ENCODE measurements at places on chromosomes 1 and 21. TPM values are rescaled to one million over a fixed set of nuclear protein-coding genes. Genes with fewer than 3 reads are reported as not detected.

The ADGRL2 gene
- 85.4 TPM for total RNA-seq

The CD34 gene
- total RNA-seq: 277 TPM

The KMO gene
- not detected for total RNA-seq

The NUF2 gene
- 6.0 TPM for total RNA-seq

The GPA33 gene
- total RNA-seq: 0.10 TPM

The RCAN1 gene
- 9.1 TPM for total RNA-seq

The S100A7A gene
- not detected for total RNA-seq

The MANEAL gene
- 0.36 TPM for total RNA-seq

The BACE2 gene
- total RNA-seq: 151 TPM

The RAD54L gene
- total RNA-seq: 9.3 TPM

The BCAN gene
- 0.46 TPM for total RNA-seq

- no peak for DNase-seq
Observed at GRCh38 chr1:203185061-203185461, 1.4 kb downstream of the CHI3L1 start.

GRCh38 chr1:119409731-119410130 is 5.2 kb upstream of the HSD3B2 start:
- DNase-seq: no peak

DNA sequence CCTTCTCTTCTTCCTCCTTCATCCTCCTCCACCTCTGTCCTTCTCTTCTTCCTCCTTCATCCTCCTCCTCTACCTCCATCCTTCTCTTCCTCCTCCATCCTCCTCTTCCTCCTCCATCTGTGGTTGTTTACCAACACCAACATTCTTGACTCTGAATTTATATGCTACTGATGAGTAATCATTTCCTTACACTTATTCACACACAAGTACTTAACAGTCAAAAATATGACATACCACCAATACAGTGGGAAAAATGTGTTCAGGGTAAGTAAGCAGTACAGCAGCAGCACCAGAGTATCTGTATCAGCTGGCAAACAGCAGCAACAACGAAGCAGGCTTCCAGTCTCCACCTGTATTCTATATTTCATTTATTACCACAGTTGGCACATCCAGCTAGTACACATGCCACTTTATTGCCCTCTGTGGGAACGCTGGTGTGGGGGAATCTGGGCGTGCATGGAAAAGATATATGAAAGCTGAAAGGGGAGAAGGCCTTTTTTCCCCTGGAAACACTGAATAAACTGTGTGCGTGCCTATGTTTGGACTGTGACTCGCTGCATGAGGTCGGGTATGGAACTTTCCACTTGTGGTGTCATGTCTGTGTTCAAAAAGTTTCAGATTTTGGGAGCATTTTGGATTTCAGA is 16.0 kb downstream of the ADSS2 start:
- DNase-seq: no peak

GRCh38 chr1:167794043-167794442 is 72.3 kb downstream of the MPZL1 start:
- DNase-seq: no peak

DNA sequence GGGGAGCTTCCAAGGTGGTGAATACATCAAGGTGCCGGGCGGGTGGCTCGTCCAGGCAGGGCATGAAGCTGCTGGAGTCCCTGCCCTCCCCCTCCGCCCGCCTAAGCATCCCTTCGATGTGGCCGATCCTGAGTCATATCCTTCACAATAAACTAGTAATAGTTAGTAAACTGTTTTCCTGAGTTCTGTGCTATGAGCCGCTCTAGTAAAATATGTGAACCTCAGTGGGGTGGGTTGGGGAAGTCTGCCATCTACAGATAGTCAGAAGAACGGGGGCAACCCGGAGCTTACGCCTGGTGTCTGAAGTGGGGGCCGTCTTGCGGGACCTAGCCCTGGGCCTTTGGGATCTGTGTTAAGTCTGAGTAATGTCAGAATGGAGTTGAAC is 21.6 kb downstream of the C2CD2 start:
- DNase-seq: no peak

- DNase-seq: no peak
Observed at GRCh38 chr1:56429288-56429687, 150.1 kb downstream of the PLPP3 start.

DNA sequence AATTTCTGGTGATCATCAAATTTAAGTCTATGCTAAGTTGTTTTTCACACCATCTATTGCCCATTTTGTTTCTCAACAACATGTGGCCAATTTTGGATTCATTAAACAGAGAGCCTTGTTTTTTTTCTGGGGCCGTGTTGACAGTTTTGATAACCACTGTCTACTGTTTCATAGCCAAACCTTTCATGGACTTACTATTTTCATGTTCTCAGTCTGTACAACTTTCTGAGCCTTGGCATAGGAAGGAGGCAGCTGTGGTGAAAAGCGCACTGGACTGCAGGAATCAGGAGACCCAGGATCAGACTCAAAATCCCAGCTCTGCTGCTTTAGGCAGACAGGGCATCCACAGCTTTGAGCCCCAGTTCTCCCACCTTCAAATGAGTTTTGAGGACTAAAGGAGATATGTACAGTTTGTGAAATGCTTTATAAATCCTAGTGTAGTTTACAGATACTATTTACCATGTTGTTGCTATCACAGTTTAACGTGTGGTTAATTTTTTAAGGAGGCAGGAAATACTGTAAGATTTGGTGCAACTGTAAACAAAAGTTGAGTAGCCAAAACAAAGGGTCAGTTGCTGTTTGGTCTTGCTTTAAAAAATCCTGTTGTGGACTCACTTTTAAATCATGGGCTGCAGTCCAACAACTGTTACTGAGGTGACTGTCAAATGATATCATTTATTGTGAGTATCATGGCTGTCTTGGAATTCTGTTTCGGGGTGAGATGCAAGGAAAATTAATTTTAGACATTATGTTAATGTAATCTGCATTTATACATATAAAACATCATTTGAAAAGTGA is 2.9 kb downstream of the MACO1 start:
- no peak for DNase-seq

DNA sequence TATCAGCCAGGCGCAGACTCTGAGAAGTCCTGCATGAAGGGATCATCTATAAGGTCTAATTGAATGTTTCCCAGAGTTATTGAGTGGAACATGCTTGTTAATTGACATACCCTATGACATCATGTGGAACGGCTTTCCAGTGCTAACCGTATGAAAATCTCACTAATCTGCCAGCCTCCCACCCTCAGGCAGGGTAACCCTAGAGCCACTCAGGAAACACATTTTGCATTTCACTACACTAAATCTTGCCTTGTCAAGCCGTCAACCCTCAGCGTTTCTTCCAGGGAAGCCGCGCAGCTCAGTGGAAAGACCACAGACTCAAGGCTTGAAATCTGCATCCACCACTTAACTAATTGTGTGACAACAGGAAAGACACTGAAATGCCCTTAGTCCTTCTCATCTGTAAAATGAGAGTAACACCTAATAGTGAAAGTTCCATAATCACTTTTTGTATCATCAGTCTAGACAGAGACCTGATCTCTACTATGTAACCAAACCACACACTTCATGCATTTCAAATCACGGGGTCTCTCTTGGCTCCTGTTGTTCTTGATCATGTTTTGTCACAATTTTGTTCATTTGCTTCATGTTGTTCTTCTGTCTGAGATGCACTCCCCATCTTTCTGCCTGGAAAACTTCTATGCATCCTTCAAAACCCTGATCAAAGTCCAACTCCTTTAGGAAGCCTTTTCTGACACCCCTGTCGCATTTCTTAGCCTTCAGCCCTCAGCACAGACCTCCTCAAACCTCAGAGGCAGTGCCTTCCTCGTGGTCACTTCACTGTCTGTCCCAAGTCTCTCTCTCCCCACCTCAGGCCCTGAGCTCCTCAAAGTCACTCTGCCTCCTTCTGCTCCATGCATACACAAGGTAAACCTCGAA is 246.5 kb downstream of the TOMM20 start:
- DNase-seq: no peak

GRCh38 chr1:32868085-32868484 is 2.6 kb downstream of the FNDC5 start:
- no peak for DNase-seq

GRCh38 chr21:42199868-42200463 is 19.0 kb upstream of the ABCG1 start:
- no peak for DNase-seq

GRCh38 chr1:54777011-54777410 is 12.7 kb upstream of the PARS2 start:
- no peak for DNase-seq

DNA sequence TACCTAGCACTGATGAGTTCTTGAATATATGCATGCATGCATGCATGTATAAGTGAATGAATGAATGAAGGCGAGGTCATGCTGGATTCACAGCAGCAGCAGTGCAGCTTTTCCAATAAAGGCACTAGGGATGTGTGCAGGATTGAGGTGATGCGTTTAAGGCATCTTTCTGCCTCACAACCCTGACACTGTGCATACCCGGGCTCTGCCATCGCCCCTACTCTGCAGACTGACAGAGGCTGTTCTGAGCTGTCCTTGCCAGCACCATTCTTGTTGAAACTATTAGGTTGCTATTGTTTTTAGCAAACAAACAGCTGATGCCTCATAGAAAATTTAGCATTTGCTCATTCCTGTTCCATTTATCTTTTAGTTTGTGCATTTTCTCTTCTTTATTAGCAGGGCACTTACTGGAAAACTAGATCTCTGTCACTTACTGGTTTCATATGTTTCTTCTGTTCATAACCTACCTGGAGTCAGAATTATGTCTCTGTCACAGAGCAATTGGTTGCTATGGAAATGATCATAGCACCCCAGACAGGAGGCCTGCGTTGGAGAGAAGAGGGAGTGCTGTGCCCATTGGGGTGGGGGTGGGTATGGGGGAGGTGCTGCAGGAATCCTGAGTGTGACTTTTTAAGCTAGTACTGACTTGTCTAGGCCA is 79.0 kb downstream of the CD58 start:
- no peak for DNase-seq

- no peak for DNase-seq
Observed at GRCh38 chr1:46558141-46558963, 6.9 kb upstream of the KNCN start.

GRCh38 chr1:54774820-54775498 is 10.6 kb upstream of the PARS2 start:
- DNase-seq: peak; percentile 47

DNA sequence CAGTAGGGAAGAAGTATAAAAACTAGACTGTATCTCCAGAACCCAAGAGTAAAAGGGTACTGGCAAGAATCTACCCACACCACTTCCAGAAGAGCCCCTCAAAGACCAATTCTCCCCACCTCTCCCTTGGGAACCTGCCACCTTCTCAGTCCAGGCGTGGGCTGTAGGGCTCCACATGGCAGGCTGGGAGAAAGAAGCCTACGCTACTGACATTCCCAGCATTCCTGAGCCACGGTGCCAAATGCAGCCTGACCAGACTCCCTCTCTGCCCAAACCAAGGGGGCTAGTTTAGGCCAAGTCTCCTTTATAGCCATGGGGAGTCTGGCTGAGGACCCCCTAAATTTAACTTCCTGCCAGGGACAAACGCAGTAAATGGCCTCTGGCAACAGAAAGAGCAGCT is 2.0 kb downstream of the UBE2Q1 start:
- DNase-seq: no peak

DNA sequence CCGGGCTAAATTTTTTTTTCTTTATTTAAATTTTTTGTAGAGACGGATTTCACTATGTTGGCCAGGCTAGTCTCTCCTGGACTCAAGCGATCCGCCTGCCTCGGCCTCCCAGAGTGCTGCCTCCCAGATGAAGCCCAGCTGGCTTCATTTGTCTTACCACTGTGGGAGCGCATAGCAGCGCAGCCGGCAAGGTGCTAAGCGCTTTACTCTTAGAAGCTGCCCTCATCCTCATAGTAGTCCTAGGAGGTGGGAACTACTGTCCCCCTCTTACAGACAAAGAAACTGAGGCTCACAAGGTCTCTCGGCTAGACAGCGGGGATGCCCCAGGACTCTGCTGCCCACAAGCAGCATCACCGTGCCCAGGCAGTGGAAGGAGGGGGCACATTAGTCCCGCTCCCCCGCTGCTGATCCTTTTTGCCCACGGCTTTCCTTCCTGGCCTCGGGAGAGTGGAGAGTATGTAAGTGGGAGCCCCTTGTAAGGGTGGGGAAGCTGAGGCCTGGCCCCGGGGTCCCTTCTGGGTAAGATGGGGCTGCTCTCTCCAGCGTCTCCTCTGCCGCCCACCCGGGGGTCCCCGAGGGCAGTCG is 726 bp downstream of the TMEM54 start:
- DNase-seq: no peak

DNA sequence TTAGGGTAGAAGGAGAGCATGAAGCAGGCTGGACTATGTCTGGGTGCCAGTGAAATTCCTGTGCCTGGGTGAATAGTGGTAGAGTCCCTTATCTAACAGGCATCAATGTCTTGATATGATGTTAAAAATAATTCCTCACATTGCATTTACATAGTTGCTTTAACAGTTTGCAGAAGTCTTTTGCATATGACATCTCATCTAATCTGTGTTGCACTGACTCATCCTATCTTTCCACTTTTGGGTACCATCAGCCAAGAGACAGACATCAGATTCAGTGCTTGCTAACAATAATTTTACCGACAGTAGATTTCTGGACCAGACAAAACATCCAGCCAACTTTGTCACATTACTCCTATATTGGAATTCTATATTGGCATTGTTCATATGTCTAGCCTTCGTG is 92.5 kb downstream of the WDR64 start:
- no peak for DNase-seq

GRCh38 chr1:246781212-246781611 is 57.0 kb downstream of the SCCPDH start:
- no peak for DNase-seq

DNA sequence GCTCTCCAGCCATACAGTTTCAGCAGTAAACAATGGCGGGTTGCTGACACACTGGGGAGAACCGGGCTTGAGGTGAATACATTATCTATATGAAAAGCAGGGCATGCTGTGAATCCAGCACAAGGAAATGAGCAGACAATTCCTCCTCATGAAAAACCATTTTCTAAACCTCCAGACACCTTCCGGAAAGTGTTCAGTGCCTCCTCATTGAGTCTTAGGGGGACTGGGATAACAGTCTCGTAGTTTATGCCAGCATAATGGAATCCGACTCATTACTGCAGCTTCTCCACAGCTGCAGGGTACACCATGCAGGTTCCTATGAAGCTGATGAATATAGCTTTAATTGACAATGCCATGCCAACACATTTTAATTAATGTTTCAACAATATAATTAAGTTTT is 284.1 kb downstream of the BACH1 start:
- no peak for DNase-seq
